Esophagus squamous epithelium (tissue), 5 donors: ENCODE measurements at places on chromosomes 2 and 18. TPM values are rescaled to one million over a fixed set of nuclear protein-coding genes. Genes with fewer than 3 reads are reported as not detected.

DNA sequence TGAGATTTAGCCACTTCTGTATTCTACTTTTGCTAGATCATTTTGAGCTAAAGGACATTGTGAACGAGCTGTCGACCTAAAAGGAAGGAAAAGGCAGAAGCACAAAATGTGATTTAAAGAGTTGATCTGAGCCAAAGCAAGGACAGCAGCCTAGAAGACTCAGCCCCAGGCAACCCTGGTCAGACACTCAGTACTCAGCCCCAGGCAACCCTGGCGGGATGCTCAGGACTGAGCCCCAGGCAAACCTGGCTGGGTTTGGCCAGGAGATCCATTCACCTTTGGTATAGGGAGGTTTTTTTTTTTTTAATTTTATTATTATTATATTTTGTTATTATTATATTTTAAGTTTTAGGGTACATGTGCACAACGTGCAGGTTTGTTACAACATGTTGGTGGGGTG lies 34.3 kb upstream of the PXDN start:
- no peaks in the 10 kb centered on the region for H3K4me1 ChIP-seq
- H3K27me3 ChIP-seq = peaks cover 21% of the 10 kb centered on the region

Gene CAPN13
- total RNA-seq = 0.64 TPM

Gene THAP4
- 49.0 TPM for total RNA-seq

GRCh38 chr2:68302281-68302875 lies 17.4 kb downstream of the CNRIP1 start:
- DNase-seq = no peak
- H3K27ac ChIP-seq = no peak overlapping the region
- no peaks in the 10 kb centered on the region for H3K4me1 ChIP-seq
- H3K27me3 ChIP-seq = no peaks in the 10 kb centered on the region
- H3K36me3 ChIP-seq = no peaks in the 10 kb centered on the region

DNA sequence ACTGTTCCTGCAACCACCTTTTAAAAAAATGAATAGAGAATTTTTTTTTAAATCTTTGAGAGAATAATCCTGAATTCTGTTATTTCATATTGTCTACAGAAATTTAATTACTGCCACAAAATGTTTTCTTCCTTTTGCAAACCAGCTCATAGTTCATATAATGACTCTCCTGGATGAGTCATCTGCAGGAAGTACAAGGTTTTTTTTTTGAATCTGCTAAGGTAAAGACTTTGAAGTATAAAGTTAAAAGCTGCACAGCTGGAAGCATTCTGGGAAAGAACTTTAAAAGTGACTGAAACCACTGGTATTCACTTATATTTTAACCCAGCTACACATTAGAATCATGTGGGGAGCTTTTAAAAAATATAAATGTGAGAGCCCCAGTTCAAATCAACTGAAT lies 25.4 kb downstream of the SESTD1 start:
- no peaks in the 10 kb centered on the region for H3K36me3 ChIP-seq
- no peak overlapping the region for H3K27ac ChIP-seq
- DNase-seq = no peak
- peaks cover 64% of the 10 kb centered on the region for H3K4me1 ChIP-seq
- no peak overlapping the region for H3K4me3 ChIP-seq

Gene GYPC
- total RNA-seq = 20.4 TPM

Gene TGOLN2
- 40.6 TPM for total RNA-seq

DNA sequence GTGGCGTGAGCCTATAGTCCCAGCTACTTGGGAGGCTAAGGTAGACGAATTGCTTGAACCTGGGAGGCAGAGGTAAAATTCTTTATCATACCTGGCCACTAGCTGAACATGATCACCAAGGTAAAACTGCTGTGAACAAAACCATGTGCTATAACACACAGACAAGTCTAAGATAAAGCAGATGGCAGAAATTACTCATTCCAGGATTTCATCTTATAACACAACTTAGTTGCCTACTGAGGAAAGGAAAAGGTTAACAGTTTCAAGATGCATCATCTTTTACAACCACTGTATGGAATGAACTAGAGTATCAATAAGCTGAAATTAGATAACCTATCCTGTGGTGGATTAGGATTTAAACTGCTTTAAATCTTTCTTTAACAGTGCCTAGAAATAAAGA lies 8.3 kb downstream of the ARL5A start:
- H3K36me3 ChIP-seq = no peaks in the 10 kb centered on the region
- H3K27ac ChIP-seq = no peak overlapping the region
- H3K27me3 ChIP-seq = no peaks in the 10 kb centered on the region

DNA sequence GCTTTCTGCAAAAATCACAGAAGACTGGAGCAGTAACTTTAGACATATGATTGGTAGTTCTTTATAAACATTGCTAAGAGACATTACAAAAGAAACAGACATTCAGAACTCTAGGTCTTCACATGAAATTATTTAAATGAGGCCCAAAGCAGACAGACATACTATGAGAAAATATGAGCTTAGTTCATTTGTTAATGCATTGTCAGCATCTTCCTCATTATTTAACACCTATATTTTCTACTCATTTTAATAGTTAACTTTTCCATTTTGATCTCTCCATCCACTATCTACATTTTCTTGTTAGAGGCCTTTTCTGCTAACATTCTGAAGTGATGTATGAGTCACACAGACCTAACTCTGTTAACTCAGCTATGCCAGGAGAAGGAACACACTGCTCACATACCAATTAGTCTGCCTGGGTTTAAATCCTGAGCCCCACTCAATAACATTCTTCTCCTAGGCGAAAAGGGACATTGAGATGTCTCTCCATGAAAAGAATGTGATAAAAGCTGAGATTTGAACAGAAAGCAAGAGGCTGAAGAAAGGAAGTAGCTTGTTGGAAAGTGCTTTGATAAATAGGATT lies 400.3 kb upstream of the PKDCC start:
- no peak overlapping the region for H3K27ac ChIP-seq
- no peak overlapping the region for H3K4me3 ChIP-seq
- no peaks in the 10 kb centered on the region for H3K4me1 ChIP-seq
- H3K27me3 ChIP-seq = no peaks in the 10 kb centered on the region
- DNase-seq = no peak
- H3K36me3 ChIP-seq = no peaks in the 10 kb centered on the region

Gene CYP1B1
- total RNA-seq = 20.6 TPM

Gene ATL2
- 69.0 TPM for total RNA-seq

Gene FANCL
- 18.7 TPM for total RNA-seq

Gene GPR155
- total RNA-seq = 3.6 TPM

- H3K4me3 ChIP-seq = no peak overlapping the region
- DNase-seq = no peak
- H3K36me3 ChIP-seq = no peaks in the 10 kb centered on the region
- no peaks in the 10 kb centered on the region for H3K27me3 ChIP-seq
These were observed 94.3 kb upstream of the TWSG1 start for GRCh38 chr18:9240270-9240669.

DNA sequence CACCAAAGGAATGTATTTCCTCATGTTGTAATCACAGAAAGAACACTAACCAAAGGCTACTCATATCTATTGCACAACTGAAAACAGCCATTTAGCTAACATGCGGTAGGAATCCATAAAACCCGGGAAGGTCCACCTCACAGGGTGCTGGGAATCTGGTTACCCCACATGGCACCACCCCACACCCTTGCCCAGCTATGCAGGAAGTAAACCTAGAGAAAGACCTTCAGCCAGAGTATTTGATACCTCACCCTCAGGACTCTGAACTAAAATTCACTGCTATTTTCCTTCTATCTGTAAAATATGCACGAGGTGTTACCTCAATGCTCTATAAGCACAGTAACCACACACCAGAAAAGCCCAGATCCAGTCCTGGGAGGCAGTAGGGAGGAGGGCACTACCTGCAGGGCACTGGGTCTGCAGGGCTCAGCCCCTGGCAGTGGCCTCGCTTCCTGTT lies 45.8 kb downstream of the PTPN2 start:
- H3K4me1 ChIP-seq = peaks cover 32% of the 10 kb centered on the region
- peaks cover 38% of the 10 kb centered on the region for H3K36me3 ChIP-seq
- DNase-seq = no peak
- no peaks in the 10 kb centered on the region for H3K27me3 ChIP-seq
- no peak overlapping the region for H3K4me3 ChIP-seq

Gene CENPA
- 12.4 TPM for total RNA-seq

- H3K36me3 ChIP-seq = peaks cover 6% of the 10 kb centered on the region
- no peak overlapping the region for H3K27ac ChIP-seq
These were observed 37.7 kb downstream of the ZC3H15 start for GRCh38 chr2:186523791-186524190.

GRCh38 chr18:75034937-75035336 lies 174.0 kb downstream of the PTGR3 start:
- H3K4me1 ChIP-seq = no peaks in the 10 kb centered on the region
- no peaks in the 10 kb centered on the region for H3K36me3 ChIP-seq
- no peaks in the 10 kb centered on the region for H3K27me3 ChIP-seq
- no peak overlapping the region for H3K4me3 ChIP-seq
- H3K27ac ChIP-seq = no peak overlapping the region
- DNase-seq = no peak

Gene POTEI
- not detected for total RNA-seq

- no peak overlapping the region for H3K27ac ChIP-seq
- no peak overlapping the region for H3K4me3 ChIP-seq
- H3K36me3 ChIP-seq = no peaks in the 10 kb centered on the region
- DNase-seq = no peak
- H3K27me3 ChIP-seq = peaks cover 16% of the 10 kb centered on the region
These were observed 83.3 kb upstream of the SALL3 start for GRCh38 chr18:78896111-78896905.

- no peaks in the 10 kb centered on the region for H3K4me1 ChIP-seq
- no peaks in the 10 kb centered on the region for H3K36me3 ChIP-seq
- DNase-seq = no peak
- no peak overlapping the region for H3K27ac ChIP-seq
- H3K4me3 ChIP-seq = no peak overlapping the region
These were observed 46.2 kb upstream of the ACMSD start for GRCh38 chr2:134792186-134792585.

- H3K27me3 ChIP-seq = no peaks in the 10 kb centered on the region
- peak overlapping the region; percentile 40 for H3K27ac ChIP-seq
- peaks cover 37% of the 10 kb centered on the region for H3K4me1 ChIP-seq
- DNase-seq = no peak
- H3K36me3 ChIP-seq = no peaks in the 10 kb centered on the region
These were observed 59.9 kb downstream of the TNP1 start for GRCh38 chr2:216799873-216800431.

GRCh38 chr2:61554604-61555003 lies 16.4 kb upstream of the XPO1 start:
- no peak overlapping the region for H3K27ac ChIP-seq
- H3K27me3 ChIP-seq = no peaks in the 10 kb centered on the region
- no peaks in the 10 kb centered on the region for H3K36me3 ChIP-seq
- no peaks in the 10 kb centered on the region for H3K4me1 ChIP-seq

DNA sequence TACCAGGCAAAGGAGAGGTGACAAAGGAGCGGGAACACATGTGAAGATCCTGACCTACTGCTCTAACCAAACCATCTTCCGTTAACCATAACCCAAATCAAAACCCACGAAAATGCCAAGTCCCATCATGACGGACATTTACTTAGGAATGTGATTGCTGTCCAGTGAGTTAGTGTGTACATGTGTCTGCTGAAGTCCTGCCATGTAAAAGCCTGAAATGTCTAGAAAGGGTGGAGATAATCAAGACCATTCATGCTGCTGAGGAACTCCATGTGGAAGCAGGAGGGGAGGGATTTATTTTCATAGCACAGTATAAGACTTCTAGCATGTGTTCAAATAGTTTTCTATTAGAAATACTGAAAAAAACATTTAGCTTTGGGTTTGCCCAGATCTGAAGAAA lies 137.0 kb upstream of the BOD1L2 start:
- H3K36me3 ChIP-seq = no peaks in the 10 kb centered on the region
- no peaks in the 10 kb centered on the region for H3K4me1 ChIP-seq
- H3K27me3 ChIP-seq = no peaks in the 10 kb centered on the region
- DNase-seq = no peak

DNA sequence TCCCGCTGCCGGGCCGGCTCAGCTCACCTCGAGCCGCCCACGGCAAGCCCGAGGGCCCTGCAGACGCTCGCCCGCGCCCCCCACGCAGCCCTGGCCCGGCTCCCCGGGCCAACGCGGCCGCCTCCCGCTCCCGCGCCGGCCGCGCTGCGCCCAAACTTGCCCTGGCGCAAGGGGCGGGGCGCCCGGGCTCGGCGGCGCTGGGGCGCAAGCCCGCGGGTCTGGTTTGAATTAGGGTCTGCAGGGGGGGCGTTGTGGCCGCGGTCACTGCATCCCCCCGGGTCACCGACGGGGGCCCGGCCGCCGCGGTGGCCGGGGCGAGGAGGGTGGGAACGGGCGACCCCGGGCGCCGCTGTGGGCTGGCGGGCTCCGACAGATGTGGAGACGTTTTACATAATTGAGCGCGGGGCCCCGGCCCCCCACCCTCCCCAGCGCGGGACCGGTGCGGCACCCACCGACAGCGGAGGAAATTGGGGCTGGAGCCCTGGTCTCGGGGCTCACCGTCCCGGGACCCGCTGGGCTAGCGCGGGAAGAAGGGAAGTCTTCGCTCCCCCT lies 690 bp downstream of the SDC1 start:
- peak overlapping the region; percentile 91 for H3K27ac ChIP-seq
- peak overlapping the region; percentile 86 for H3K4me3 ChIP-seq
- peaks cover 69% of the 10 kb centered on the region for H3K4me1 ChIP-seq
- no peak for DNase-seq

Gene SPTBN1
- total RNA-seq = 217 TPM

Gene TMEM37
- total RNA-seq = 4.6 TPM

DNA sequence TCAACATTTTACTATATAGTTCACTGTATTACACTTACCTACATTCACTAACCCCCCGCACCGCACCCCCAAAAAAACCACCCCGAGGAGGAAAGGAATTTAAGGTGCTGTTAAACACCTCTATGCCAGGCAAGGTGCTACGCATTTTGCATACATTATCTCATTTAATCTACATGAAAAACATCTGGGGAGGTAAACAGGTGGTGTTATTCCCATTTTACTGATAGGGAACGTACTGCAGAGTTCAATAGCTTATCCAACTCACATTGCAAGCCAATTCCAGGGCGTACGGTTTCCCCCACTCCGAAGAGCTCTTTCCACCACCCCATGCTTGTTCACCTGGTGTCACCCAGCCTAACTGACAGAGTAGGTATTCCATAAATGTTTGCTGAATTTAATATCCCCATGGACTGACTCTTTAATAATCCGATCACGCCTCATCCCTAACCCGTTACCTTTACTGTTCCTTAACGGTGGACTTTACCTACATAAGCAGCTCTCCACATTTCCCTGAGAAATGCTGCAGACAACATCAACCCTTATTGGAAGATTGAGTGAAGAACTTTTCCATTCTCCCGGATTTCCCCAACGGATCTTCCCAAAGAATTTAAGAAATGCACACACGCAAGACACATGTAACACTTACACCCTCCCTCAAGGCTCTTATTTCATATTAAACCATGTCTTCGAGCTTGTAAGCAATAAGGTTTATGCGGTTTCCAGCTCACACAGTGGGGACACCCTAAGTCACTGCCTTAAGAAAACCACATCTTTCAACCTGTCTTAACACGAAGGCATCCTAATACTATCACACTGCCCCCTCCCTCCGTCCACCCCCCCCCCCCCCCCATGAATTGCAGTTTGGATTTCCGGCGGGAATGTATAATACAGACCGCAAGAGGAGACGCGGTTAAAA lies 1.2 kb downstream of the RAPH1 start:
- no peaks in the 10 kb centered on the region for H3K27me3 ChIP-seq
- H3K36me3 ChIP-seq = no peaks in the 10 kb centered on the region
- peak overlapping the region; percentile 98 for H3K27ac ChIP-seq
- no peak for DNase-seq
- H3K4me1 ChIP-seq = peaks cover 50% of the 10 kb centered on the region
- peak overlapping the region; percentile 92 for H3K4me3 ChIP-seq

- H3K4me3 ChIP-seq = no peak overlapping the region
- H3K36me3 ChIP-seq = no peaks in the 10 kb centered on the region
- H3K4me1 ChIP-seq = peaks cover 12% of the 10 kb centered on the region
- no peak for DNase-seq
- H3K27ac ChIP-seq = peak overlapping the region; percentile 83
- H3K27me3 ChIP-seq = no peaks in the 10 kb centered on the region
These were observed 110.4 kb downstream of the GRB14 start for GRCh38 chr2:164510895-164511294.

- DNase-seq = no peak
- H3K36me3 ChIP-seq = no peaks in the 10 kb centered on the region
- no peaks in the 10 kb centered on the region for H3K27me3 ChIP-seq
These were observed 63.5 kb upstream of the CTLA4 start for GRCh38 chr2:203804070-203804469.

Gene NDC80
- 13.8 TPM for total RNA-seq
